Large intestine (tissue), 12 donors: ENCODE measurements at places on chromosomes 1 and 21. TPM values are rescaled to one million over a fixed set of nuclear protein-coding genes. Genes with fewer than 3 reads are reported as not detected.
A peak's percentile ranks its signal among the peaks of the same experiment; 100 is the strongest.

DNA sequence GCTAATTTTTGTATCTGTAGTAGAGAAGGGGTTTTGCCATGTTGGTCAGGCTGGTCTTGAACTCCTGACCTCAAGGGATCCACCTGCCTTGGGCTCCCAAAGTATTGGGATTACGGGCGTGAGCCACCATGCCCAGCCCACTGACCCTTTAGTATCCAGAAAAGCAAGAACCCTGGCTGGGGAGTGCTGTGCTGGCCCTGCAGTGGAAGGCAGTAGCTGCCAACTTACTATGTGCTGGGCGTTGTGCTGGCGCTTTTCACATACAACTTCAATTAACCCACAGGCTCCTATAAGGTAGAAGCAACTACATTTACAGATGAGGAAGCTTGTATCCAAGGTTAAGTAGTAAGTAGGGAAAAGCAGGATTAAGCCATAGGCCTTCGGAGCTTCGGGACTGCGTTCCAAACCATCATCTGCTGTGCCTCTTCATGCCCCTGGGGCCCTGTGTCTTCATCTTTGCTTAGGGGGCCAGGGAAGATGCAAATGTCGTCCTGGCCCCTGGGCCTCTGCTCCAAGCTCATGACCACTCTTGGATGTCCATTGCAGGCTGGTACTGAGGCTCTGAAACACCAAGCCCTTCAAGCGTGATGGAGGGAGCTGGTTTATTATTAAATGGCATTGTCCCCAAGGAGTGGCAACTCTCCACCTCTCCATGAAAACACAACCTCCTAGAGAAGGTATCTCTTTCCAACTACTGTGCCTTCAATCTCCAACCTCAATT is 8.7 kb upstream of the CPLANE2 start:
- no peak for DNase-seq
- peaks cover 23% of the 10 kb centered on the region for H3K36me3 ChIP-seq
- H3K4me3 ChIP-seq = no peak overlapping the region
- peaks cover 11% of the 10 kb centered on the region for H3K4me1 ChIP-seq

DNA sequence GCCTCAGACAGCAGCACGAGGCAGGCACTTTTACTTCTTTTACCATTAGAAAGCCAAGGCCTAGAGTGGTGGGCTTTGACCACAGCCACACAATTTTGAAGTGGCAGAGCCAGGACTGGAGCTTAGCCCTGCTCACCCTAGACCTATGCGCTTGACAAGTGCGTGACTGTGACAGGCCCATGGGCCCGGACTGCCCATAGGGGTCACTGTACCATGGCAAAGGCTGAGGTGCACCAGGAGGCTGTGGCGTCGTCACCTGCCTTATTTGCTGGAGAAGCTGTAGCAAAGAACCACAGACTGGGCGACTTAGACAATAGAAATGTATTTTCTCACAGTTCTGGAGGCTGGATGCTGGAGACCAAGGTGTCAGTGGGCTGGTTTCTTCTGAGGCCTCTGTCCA is 2.6 kb upstream of the TMEM82 start:
- peaks cover 56% of the 10 kb centered on the region for H3K4me1 ChIP-seq
- no peak for DNase-seq
- H3K27ac ChIP-seq = no peak overlapping the region
- H3K36me3 ChIP-seq = peaks cover 10% of the 10 kb centered on the region
- H3K27me3 ChIP-seq = no peaks in the 10 kb centered on the region

DNA sequence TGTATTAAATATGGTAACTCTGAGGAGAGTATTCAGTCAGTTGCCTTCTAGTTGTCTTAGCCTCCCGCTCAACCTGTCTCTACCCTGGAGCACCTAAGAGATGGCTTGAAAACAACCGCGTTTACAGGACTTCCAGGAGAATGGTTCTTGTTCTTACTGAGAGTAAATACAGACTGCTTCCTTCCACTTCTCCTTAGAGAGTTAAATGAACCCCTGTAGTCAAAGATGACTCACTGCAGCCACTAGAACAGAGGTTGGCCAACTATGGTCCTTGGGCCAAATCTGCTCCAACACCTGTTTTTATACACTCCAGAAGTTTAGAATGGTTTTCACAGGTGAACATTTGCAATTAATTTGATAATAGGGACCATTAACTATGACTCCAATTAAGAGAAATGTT is 60.1 kb upstream of the ASB17 start:
- no peak for DNase-seq
- no peaks in the 10 kb centered on the region for H3K27me3 ChIP-seq
- H3K4me3 ChIP-seq = no peak overlapping the region
- H3K36me3 ChIP-seq = no peaks in the 10 kb centered on the region
- no peak overlapping the region for H3K27ac ChIP-seq

DNA sequence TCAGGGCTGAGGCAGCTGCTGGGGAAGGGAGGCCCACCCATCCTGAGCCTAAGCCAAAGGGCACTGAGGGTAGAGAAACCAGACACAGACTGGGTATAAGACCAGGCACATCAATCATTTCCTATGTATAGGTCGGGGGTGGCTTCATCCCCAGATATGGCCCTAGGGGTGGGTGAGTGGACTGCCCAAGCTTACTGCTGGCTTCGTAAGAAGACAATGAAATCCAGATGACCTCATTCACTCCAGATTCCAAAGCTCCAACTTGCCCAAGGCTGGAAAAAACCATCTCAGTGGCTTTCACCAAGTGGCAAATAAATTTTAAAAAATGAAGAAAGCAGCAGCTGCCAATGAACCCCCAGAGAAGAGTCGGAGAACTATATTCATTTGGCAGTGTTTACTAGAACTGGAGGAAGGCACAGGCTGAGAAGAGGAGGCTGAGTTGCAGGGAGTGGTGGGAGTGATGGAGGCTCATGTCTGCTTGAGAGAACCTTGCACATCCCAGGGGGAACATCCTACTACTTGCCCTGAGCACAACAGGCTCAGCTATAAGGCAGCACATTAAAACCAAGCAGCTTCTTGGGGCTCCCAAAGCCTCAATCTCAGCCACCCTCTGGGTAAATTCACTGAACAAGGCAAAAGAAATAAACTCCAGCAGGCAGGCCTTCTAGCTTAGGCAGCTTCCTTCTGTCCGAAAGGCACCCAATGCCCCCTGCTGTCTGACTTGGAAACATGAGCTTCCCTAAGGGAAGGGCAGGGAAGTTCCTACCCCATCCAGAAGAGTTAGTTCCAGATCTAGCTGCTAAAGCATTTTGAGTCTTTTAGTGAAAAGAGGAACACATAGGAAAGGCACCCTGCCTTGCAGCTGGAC is 14.1 kb downstream of the PEA15 start:
- H3K36me3 ChIP-seq = peaks cover 93% of the 10 kb centered on the region
- H3K4me1 ChIP-seq = peaks cover 5% of the 10 kb centered on the region
- H3K27me3 ChIP-seq = no peaks in the 10 kb centered on the region
- H3K4me3 ChIP-seq = no peak overlapping the region
- DNase-seq = peak; percentile 40

DNA sequence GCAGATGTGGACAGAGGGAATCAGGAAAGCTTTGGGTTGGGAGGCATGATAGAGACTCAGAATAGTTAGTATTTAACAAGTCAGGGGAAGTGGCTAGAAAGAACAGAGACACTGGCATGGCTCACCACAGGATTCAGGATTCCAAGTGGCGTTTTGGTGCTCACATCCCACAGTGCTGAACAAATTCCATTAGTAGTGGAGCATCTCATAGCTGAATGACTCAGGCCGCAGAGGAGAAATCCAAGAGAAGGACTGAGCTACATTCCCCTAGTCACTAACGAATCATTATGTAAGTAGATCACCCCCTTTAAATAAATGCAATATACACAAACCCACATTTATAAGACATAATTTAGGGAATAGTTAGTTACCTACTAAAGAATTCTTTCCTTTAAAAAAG is 5.0 kb upstream of the KCNJ9 start:
- H3K4me3 ChIP-seq = no peak overlapping the region
- H3K27ac ChIP-seq = no peak overlapping the region
- DNase-seq = no peak
- no peaks in the 10 kb centered on the region for H3K4me1 ChIP-seq
- H3K27me3 ChIP-seq = peaks cover 43% of the 10 kb centered on the region

DNA sequence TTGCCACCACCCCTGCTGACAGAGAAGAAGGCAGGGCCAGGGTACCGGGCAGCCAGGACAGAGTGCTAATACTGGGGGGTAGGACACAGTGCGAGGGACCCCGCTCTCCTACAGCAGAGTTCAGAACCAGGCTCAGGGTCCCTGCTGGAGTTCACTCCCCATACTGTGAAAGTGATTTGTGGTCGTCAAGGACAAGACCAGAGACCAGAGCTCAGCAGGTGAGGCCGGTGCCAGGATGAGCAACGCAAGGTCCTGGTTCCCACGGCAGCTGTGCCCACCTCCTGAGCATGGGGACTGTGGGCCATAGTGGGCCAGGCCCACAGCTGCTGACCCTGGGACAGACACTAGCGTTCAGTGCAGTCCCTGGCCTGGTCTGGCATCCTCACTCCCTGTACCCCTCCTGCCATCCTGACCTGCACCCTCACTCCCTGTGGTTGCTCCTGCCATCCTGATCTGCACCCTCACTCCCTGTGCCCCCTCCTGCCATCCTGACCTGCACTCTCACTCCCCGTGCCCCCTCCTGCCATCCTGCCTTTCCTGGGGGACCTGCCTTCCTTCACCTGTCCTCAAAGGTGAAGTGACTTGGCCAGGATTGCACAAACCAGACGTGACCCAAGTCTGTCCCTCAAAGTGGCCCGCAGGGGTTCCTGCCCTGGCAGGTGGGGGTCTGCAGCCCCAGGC is 13.8 kb upstream of the PTTG1IP start:
- H3K27ac ChIP-seq = no peak overlapping the region
- no peak for DNase-seq
- no peak overlapping the region for H3K4me3 ChIP-seq
- no peaks in the 10 kb centered on the region for H3K36me3 ChIP-seq
- H3K4me1 ChIP-seq = peaks cover under 1% of the 10 kb centered on the region

DNA sequence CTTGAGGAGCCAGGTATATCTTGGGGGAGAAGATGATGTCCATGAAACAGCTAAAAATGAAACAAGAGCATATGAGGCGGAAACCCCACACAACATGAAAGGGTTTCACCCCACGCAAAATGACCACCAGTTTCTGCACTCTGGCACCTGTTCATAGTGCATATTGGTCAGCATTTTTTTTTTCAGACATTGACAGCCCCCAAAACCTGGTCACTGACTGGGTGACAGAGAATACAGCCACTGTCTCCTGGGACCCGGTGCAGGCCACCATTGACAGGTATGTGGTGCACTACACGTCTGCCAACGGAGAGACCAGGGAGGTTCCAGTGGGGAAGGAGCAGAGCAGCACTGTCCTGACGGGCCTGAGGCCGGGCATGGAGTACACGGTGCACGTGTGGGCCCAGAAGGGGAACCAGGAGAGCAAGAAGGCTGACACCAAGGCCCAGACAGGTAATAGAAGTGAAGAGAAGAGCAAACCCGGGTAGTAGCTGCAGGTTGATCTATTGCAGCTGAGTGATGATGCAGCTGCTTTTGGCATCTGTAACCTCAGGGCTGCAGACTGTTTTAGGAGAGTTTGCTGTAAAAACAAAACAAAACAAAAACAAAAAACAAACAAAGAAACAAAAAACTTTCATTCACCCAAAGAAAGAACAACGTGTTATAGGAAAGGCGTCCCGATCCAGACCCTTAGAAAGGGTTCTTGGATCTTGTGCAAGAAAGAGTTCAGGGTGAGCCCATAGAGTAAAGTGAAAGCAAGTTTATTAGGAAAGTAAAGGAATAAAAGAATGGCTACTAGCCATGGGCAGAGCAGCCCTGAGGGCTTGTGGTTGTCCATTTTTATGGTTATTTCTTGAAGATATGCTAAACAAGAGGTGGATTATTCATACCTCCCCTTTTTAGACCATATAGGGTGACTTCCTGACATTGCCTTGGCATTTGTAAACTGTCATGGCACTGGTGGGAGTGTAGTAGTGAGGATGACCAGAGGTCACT is 51.0 kb downstream of the TNN start:
- no peaks in the 10 kb centered on the region for H3K36me3 ChIP-seq
- DNase-seq = no peak
- H3K27ac ChIP-seq = no peak overlapping the region

DNA sequence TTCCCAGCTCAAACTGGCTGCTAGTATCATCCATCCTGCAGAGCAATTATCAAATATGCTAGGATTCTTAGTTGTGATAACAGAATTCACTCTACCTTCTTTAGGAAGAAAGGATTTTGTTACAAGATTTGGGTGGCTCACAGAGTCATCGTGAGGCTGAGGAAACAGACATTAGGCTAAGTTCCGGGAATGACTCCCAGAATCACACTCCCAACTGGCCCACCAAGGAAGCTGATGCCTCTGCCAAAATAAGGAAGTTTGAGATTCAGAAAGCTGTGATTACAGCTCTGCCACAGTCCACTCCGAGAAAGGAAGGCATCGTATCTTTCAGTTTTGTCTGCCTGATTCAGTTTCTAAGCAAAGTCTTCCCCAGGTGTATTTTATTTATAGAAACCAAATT is 50.6 kb upstream of the LYPLAL1 start:
- no peaks in the 10 kb centered on the region for H3K27me3 ChIP-seq
- no peak for DNase-seq
- no peaks in the 10 kb centered on the region for H3K36me3 ChIP-seq
- H3K4me1 ChIP-seq = no peaks in the 10 kb centered on the region

- H3K27me3 ChIP-seq = no peaks in the 10 kb centered on the region
- no peaks in the 10 kb centered on the region for H3K36me3 ChIP-seq
- H3K4me3 ChIP-seq = no peak overlapping the region
- no peak for DNase-seq
- no peak overlapping the region for H3K27ac ChIP-seq
Observed at GRCh38 chr1:246304484-246305259, 202.4 kb downstream of the SMYD3 start.

DNA sequence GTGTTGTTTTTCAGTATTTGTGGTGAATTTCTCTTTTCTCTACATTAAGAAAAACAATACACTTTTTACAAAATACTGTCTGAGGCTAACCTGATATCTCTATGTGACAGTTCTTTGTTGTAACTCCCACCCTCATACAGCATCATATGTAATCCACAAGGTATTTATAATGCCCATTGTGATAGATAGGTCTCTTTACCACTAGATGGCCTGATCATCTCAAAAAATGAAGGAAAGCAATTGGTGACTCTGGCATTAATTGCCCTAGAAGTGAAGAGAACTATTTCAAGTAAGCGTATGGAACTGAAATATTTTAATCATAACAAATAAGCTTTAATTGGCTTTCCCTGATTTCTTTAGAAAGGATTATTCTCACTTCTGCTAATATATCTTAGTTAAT is 36.2 kb upstream of the HFM1 start:
- H3K27me3 ChIP-seq = no peaks in the 10 kb centered on the region
- H3K4me3 ChIP-seq = no peak overlapping the region
- DNase-seq = no peak
- H3K27ac ChIP-seq = no peak overlapping the region
- no peaks in the 10 kb centered on the region for H3K36me3 ChIP-seq

The KRTAP12-3 gene
- polyA plus RNA-seq = not detected

The BRINP2 gene
- polyA plus RNA-seq = 0.12 TPM

The GRIK3 gene
- polyA plus RNA-seq = 4.5 TPM

The SRGAP2 gene
- polyA plus RNA-seq = 24.4 TPM

The OR2T11 gene
- not detected for polyA plus RNA-seq
